Urinary bladder (tissue), 4 donors: ENCODE measurements at places on chromosomes 16 and 17. TPM values are rescaled to one million over a fixed set of nuclear protein-coding genes. Genes with fewer than 3 reads are reported as not detected.

The KIF2B gene
- polyA plus RNA-seq, result not detected

The HBZ gene
- 0.47 TPM for polyA plus RNA-seq

The PIRT gene
- 1.9 TPM for polyA plus RNA-seq

The QPRT gene
- polyA plus RNA-seq, result 13.8 TPM

DNA sequence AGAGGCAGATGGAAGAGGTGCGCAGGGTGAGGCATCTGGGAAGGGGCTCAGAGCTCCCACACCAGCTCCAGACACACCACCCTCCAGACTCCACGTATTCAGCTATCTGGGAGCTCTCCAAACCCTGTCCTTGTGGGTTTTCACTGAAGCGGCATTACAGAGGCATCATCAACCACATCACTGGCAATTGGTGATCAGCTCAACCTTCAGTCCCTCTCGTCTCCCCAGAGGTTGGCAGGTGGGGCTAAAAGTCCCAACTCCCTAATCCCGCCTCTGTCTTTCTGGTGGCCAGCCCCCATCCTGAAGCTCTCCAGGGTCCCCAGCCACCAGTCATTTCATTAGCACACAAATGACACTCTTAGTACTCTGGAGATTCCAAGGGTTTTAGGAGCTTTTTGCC is 123.9 kb downstream of the KCNJ12 start:
- DNase-seq, result no peak

DNA sequence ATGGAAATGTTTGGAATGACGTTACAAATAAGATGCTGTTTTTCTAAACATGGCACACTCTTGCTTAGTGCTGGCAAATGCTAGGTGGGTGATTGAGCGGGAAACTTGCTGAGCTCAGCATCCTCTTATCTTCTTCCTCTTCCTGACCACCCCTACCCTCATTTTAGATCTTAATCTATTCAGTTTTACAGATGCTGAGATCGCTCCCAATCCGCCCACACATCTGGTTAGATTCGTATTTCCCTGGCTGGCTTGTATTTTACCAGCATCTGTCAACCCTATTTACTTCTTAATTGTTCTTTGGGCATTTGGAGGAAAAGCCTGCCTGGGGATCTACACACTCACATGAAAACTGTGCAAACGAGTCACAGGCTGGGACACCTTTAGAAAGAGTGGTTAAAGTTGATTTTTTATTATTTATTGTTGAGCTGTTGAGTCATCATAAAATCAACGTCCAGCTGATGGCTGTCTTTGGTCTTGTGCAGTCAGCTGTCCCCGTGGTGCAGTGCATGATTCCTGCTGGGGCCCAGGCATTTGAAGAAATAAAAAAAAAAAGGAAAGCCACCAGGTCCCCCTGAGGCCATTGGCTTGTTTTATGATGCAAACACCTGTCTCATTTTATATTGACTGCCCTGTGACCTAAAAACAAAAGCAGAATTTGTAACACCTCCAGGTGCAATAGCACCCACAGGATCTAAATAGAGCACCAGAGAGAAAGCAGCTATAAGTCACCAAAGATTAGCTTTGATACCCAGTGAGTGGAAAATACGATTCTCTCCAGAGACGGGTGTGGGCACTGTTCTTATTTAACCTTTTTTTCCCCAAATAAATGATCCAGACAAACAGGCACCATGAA is 258.6 kb downstream of the HS3ST3B1 start:
- DNase-seq, result no peak

GRCh38 chr17:82668631-82669099 is 20.4 kb upstream of the WDR45B start:
- no peak for DNase-seq

GRCh38 chr16:54954220-54954619 is 23.6 kb downstream of the IRX5 start:
- DNase-seq, result no peak

GRCh38 chr16:71568551-71568950 is 8.3 kb downstream of the TAT start:
- peak; percentile 15 for DNase-seq

- DNase-seq, result no peak
These were observed 224.4 kb downstream of the PRKCA start for GRCh38 chr17:66526827-66527226.

GRCh38 chr16:9568261-9568660 is 476.8 kb downstream of the HAPSTR1 start:
- no peak for DNase-seq

GRCh38 chr17:27553019-27553511 is 77.9 kb upstream of the LGALS9 start:
- no peak for DNase-seq

GRCh38 chr17:11813871-11814270 is 183.4 kb downstream of the ZNF18 start:
- DNase-seq, result no peak
